ENCODE measurements at places on chromosomes 1 and 21. TPM values are rescaled to one million over a fixed set of nuclear protein-coding genes. Genes with fewer than 3 reads are reported as not detected.
A peak's percentile ranks its signal among the peaks of the same experiment; 100 is the strongest.

ARHGAP29 gene
- 93.0 TPM for polyA plus RNA-seq

CACHD1 gene
- polyA plus RNA-seq, result 58.3 TPM

MSH4 gene
- polyA plus RNA-seq, result 0.35 TPM

HES4 gene
- polyA plus RNA-seq, result 5.5 TPM

SPATA46 gene
- 3.8 TPM for polyA plus RNA-seq

CA6 gene
- not detected for polyA plus RNA-seq

NUDT4B gene
- 4.5 TPM for polyA plus RNA-seq

RPTN gene
- polyA plus RNA-seq, result not detected

ADAMTSL4 gene
- polyA plus RNA-seq, result 18.3 TPM

DNA sequence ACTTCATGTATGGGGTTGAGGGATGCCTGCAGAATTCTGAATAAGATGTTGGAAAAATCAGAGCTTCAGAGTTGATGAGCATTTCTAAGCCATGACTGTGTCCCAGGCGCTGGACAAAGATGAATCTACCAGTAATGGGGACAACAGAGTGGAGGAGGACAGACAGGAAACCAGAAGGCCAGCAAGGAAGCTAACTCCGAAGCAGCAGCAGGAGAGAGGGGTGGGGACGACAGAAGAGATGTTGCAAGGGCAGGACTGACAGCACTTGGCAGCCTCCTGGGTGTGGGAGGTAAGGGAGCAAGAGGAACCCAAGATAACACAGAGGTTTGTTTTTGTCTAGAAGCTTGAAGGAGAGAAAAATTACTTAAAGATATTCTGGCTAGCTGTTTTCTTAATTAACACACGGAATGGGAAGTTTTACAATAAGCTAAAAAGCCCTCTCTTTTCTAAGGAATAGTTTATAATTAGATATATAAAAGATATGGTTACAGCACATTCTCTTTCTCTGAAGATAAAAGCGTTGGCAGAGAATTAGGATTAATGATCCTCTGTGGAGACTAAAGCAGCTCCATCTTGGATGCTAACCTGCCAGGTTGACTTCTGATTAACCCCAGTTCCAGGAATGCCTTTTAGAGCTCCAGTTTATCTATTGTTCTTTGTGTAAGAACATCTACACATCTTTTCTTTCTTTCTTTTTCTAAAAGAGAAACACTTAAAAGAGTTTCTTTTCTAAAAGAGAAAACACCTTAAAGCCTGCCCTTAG lies 92.7 kb downstream of the TENT5C start:
- no peak for DNase-seq

DNA sequence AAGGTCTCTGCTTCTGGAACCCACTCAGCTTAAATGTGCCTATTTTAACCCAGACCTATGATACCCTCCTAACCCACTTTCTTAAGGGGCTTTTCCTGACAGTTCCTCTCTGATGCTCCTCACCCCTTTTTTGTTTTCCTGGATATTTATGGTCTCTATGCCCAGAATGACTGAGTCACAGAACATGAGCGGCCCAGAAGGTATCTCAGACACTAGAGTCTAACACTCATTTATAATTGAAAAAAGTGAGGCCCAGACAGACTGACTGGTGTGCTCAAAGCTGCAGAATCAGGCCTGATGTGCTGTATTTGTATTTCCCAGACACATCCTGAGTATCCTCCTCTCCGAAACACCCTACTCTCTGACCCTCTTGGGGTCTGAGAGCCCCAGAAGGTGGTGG lies 44.0 kb downstream of the LRRC71 start:
- DNase-seq, result no peak

DNA sequence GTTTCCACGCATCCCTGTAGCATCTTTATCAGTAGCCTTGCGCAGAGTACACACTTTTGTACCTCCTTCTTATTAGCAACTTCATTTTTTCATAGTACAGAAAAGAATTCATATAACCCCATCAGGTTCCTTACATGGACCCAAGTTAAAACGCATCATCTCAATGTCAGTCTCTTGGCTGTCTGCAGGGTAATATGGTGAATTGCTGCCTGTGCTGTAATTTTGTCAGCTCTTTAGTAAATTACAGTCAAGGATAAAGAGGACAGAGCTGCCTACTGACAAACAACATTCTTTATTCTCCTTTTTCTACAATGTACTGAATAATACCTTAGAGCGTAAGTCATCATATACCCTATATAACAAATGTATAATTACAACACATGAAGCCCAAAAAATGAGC lies 222.5 kb downstream of the MRPL39 start:
- no peak for DNase-seq

GRCh38 chr1:21961799-21962198 lies 15.0 kb upstream of the CELA3B start:
- no peak for DNase-seq

GRCh38 chr1:38790422-38791163 lies 69.0 kb downstream of the RRAGC start:
- no peak for DNase-seq

GRCh38 chr1:185237661-185238060 lies 79.4 kb downstream of the IVNS1ABP start:
- no peak for DNase-seq

- no peak for DNase-seq
Measured at GRCh38 chr1:11641776-11642305, 12.4 kb downstream of the FBXO2 start.

DNA sequence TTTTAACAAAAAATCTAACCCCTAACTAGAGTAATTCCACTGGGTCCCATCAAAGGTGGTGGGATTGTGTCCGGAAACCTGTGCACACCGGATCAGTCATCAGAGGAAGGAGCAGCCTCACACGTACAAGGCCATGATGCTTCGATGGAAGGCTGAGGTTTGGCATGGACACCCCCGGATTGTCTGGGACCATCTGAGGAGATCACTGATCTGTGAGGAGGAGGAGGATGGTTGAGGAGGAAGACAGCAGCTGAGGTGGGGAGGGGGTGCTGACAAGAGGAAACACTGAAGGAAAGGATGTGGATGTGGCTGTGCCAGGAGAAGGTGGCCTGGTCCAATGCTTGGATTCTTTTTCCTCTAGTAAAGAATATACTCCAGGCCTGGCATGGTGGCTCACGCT lies 41.3 kb downstream of the GPR161 start:
- no peak for DNase-seq

DNA sequence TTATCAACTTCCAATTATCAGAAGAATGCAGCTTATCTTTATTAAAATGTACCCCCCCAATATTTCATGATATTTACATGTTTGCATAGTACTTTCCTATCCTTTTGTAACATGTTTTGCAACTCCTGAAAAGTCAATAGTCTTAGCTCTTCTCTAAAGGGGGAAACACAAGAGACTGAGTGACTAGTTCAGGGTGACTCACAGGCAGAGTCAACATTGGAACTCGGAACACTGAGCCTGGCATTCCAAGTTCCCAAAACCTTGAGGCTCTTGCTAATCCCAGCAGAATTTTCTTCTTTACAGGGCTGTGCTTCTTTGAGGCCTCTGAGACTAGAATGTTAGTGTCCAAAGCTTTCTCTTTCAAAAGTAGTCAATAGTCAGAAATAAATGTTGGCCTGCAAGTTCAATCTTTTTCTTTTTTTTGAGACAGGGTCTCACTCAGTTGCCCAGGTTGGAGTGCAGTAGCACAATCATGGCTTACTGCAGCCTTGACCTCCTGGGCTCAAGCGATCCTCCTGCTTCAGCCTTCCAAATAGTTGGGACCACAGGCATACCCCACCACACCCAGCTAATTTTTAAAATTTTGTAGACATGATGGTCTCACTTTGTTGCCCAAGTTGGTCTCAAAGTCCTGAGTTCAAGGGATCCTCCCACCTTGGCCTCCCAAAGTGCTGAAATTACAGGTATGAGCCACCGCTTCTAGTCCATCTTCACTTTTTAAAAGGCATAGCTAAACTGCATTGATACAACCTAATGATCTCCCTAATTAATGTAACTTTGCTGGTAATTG lies 37.5 kb downstream of the ZNF281 start:
- DNase-seq, result no peak

DNA sequence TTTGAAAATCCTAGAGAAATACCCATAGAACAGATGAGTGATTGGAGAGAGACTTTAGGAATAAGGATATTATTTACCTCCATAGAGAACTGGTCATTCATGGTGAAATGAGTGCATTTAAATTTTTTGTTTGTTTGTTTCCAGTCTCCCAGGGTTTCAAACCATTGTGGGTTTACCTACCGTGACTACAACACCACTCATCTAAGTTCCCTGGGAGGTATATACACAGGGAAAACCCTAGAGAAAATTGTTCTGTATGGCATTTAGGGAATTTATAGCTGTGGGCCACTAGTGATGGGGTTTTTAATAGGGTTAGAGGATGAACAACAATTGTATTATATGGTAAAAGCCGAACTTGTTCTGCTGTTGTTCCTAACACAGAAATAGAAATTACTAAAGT lies 109.2 kb downstream of the USP25 start:
- DNase-seq, result no peak

DNA sequence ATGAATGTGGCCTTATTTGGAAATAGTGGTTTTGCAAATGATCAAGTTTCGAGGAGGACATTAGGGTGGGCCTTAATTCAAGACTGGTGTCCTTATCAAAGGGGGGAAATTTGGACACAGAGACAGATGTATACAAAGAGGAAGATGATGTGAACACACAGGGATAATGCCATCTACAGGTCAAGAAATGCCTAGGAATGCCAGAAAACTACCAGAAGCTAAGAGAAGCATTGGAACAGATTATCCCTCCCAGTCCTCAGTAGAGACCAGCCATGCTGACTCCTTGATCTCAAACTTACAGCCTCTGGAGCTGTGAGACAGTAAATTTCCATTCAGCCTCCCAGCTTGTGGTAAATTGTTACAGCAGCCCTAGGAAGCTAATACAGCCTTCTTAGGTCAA lies 151.4 kb downstream of the PTGER3 start:
- DNase-seq, result no peak

DNA sequence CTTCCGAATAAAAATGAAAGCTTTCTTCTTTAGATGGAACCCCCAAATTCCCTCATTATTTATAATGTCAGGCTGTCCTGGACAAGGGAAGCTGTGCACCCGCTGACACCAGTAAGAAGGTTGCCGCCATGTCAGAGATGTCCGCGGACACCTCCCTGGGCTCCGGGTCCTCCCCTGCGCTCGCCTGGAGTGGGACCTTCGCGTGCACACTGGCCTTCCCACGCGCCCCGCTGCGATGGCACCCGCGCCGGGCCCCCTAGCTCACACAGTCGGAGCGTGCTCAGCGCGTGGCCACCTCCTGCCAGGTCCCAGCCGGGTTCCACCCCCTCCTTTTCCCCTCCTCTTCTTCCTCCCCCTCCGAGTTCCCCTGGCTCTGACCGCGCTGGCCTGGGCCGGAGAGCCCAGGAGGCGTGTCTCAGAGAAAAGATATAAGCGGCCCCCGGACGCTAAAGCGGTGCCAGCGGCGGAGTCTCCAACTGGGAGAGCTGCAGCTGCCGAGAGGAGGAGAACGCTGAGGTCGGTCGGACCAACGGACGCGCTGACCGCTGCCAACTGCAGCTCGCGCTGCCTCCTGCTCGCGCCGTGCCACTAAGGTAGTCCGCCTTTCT lies at the start of gene G0S2:
TSS of gene G0S2 (plus strand) at position 456 of the 608 bp plus-strand sequence. CDS start 273 bp downstream, outside the sequence.
- DNase-seq, result no peak

- no peak for DNase-seq
Measured at GRCh38 chr1:42941640-42942330, 16.9 kb downstream of the SLC2A1 start.

DNA sequence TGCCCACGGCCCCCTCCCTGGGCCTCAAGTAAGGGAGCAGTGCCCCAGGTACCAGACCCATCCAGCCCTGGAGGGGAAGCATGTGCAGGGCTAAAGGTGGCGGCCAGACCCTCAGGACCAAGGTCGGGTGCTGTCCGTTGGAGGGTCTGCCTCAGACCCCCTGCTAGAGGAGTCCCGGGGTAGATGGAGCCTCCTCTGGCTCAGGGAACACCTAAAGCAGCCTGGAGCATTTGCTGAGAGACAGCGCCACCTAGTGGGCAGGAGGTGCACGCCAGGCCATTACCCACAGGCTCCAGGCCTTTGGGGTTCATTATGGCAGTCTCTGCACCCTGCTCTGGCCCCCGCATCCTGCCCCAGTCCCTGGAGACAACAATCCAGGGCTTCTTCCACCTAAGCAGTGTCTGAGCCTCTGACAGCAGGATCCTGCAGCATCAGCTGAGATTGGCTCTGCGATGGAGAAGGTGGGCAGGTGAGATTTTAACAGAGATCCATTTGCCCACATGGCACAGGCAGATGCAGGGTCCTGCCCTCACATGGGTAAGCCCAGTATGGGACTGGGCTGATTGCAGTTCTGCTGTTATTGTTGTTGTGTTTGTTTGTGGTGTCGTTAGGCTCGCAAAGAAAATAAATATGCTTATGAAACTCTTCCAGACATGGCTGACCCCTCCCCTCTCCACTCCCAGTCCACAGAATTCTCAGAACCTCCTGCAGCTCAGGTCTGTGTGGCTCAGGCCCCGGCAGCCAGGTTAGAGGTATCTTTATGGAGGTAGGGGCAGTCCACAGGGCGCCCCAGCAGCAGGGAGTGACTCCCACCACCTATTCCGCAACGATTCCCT lies 42.4 kb downstream of the CTNNBIP1 start:
- peak; percentile 50 for DNase-seq

DNA sequence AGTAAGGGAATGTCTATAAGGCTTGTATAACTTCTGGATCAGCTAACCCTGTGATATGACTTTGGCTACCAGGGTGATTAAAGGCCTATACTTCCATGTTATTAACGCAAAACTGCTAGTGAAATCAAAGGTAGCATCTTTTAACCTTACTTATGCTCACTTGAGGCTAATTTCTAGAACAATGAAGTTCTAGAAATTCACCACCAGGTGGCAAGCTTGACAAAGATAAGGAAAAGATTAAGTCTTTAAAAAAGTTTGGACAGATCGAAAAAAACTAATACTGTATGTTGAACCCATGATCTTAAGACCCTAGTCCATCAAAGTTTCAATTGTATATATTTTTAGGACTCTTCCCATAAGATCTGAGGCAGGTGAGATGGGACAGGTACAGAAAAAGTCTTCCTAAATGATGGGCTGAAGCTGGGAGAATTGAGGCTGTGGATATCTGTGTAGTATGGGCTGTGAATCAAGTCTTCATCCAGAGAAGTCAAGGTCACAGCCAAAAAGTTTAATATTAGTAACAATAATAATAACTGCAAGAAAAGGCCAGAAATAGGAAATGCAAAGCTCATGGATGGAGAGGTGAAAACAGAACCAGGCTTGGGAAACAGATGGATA lies 18.8 kb downstream of the KYAT3 start:
- no peak for DNase-seq

GRCh38 chr1:3787349-3787715 lies 9.0 kb downstream of the LRRC47 start:
- DNase-seq, result no peak

DNA sequence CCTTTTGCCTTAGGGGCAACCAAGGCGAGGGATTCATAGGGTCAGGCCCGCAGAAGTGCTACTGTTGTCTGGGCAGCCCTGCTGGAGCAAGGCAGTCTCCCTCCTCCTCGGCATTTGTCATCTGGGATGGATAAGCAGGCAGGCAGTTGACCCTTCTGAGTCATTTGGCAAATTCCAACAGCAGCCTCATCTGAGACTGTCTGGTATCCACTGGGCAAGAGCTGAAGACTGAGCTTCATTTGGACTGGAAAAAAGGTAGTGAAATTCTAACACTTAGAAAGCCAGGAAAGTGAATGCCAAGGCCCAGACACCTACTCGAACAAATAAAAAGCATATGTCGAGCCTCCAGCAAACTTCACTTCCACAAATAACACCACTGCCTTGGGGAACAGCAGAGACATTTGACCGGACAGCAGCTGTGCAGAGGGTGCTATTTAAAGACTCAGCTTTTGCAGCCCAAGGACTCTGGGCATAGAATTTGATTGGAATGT lies 4.0 kb upstream of the ZBTB40 start:
- no peak for DNase-seq
